ENCODE measurements at places on chromosomes 2 and 18.
A peak's percentile ranks its signal among the peaks of the same experiment; 100 is the strongest.

GRCh38 chr2:67666386-67667053 is 269.4 kb downstream of the ETAA1 start:
- DNase-seq, result no peak

GRCh38 chr18:24009651-24010333 is 4.8 kb upstream of the TTC39C start:
- DNase-seq, result peak; percentile 65

DNA sequence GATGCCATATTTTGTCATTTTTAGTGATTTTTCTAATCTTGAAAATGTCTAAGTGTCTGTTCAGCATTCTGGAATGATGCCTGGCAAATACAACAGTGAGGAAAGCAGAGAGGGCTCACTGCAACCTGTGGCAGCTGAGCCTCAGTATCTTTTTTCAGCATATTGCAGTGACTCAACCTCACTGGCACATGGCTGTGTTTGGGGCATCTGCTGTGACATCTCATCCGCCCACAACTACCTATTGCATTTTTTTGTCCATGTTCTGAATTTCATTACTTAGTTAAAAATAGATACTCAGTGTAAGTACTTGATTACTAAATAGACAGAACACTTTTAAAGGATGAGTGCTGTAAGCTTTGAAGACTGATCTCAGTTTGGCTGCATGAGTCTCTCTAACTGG is 10.7 kb downstream of the BABAM2 start:
- no peak for DNase-seq

DNA sequence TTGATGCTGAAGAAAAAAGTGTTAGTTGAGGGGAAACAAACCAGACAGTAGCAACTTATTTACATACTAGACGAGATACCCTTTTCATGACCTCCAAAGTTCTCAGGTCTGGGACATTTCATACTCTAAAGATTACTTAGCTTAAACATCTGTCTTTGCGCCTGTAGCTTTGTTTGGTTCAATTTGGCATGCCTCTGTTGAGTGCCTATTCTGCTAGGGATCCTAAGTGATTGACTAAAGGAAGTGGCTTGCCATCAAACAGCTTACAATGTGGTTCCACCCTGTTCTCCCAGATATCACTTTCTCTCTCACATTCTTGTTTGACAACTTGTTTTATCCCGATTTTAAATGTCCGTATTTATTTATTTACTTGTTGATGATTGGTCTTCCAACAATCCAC is 488.8 kb downstream of the PARD3B start:
- no peak for DNase-seq

DNA sequence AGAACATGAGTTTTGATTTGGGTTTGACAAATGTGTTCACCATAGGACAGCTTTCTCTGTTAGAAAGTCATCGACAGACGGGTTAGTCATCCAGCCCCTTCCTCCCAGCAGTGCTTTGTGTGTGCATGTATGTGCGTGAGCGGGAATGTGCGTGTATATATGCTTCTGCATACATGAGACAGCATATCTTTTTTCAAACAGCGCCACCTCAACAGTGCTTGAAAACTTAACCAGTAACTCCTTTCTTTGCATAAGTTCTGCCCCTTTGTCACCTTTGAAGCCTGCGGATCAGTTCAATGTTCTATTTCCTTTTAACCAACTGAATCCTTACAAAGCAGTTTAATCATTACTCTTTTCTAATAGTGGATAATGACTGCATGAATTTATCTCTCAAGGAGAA is 351.4 kb downstream of the LPIN1 start:
- DNase-seq, result no peak

DNA sequence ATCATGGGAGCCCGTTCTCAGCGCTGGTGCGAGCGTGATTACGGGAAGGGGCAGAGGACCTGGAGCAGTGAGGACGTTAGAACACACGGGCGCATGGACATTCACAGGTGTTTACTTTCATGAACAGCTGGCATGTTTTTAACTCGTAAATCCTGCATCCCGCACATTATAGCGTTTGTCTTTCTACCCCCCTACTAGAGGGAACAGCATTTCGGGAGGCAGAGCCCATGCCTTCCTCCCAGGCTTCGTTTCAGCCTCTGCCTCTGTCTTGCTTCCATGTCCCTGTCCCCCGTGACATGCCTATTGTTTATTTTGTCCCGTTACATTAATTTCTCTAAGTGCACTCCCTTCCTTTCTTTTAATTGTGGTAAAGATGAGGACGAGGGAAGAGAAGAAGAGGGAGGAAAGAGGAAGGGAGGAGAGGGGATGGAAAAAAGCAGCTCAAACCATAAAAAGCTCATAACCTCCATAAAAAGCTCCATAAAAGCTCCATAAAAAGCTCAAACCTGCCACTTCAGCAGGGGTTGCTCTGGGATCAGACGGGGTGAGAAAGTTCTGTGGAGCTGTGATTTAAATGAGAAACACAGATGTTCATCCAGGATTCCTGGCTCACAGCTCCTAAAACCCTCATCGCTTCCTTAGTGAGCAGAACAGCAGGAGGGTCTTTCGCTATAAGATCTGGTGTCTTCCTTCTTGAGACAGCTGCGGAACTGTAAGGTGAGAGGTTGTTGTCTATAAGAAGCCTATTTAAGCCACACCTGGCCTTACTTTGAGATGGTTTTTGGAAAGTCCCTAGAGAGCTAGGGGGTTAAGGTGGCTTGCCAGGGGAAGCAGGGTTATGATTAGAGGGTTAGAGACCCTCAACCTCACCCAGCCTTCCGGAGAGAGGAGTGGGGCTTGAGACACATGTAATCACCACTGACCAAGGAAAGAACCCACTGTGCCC is 66.6 kb upstream of the SNTG2 start:
- no peak for DNase-seq

DNA sequence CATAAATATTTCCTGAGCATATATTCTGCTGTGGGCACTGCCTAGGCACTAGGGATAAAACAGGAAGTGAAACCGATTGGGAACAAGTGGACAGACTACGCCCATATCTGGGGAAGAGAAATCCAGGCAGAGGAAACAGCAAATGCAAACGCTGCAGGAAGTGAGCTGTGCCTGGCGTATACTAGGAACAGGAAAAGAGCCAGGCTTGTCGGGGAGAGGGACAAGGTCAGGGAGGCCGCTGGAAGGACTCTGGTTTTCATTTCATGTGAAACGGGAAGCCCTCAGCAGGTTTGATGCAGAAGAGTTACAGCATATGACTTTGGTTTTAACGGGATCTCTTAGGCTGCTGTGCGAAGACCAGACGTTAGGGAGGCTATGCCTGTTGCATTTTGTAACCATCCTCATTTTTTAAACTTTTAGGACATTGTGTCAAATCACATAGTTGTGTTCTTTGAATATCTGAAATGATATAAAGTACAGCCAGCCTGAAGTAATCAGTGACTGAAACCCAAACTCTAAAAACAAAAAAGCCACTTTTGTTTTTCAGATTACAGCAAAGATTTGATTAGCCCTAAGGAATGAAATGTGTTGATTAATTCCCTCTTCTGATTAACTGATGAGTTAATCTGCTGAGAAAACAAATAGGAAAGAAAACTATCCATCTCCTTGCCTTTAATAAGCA is 110.2 kb upstream of the PIEZO2 start:
- DNase-seq, result peak; percentile 93

DNA sequence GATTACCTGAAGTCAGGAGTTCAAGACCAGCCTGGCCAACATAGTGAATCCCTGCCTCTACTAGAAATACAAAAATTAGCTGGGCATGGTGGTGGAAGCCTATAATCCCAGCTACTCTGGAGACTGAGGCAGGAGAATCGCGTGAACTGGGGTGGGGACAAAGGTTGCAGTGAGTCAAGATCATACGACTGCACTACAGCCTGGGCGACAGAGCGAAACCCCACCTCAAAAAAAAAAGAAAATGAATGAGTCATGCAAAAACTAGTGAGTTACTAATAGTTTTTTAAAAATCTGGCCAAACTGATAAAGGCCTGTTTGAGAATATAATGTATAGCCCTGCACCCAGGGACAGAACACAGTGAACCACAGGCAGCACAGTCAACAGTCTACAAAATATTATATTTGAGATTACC is 17.5 kb downstream of the AFG3L2 start:
- no peak for DNase-seq

DNA sequence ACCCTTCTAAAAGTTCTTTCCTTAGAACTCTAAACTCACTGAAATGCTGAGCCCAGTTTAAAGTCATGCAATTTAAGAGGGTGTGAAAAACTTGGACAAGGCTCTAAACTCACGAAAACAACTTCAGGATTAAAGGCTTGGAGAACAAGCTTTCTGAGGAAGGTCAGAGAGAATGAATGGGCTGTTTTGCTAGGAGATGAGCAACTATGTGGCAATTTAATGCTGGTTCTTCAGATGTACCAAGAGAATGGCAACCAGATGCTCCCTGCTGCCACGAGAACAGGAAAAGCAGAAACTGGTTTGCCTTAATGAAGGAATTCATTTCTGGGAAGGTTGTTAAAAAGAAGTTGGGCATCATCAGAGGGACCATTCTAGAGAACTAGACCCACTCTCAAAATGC is 77.8 kb upstream of the PMAIP1 start:
- no peak for DNase-seq

GRCh38 chr2:239180526-239181073 is 220.2 kb downstream of the HDAC4 start:
- DNase-seq, result no peak

DNA sequence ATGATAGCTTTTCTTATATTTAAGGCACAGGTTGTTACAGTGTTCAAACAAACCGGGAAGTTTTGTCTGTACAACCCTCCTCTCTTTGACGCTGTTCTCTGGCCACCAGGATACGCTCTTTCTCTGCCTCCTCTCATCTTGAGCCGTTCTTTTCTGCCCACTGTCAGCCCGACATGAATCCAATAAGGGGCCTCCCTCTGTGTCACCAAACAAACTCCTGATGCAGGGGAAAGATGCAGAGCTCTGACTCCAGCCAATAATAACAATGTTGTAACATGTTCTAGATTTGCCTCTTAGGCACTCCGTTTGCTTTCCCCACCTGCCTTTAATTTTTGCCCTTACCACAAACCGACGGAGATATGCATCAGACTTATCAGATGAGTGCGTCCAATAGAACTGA is 449.3 kb downstream of the SLC4A3 start:
- no peak for DNase-seq

GRCh38 chr2:33216508-33217182 is 259.8 kb upstream of the RASGRP3 start:
- DNase-seq, result no peak

GRCh38 chr2:42048299-42049220 is 739 bp downstream of the PKDCC start:
- no peak for DNase-seq

- no peak for DNase-seq
These were observed 17.0 kb upstream of the TMEM18 start for GRCh38 chr2:694174-694573.

DNA sequence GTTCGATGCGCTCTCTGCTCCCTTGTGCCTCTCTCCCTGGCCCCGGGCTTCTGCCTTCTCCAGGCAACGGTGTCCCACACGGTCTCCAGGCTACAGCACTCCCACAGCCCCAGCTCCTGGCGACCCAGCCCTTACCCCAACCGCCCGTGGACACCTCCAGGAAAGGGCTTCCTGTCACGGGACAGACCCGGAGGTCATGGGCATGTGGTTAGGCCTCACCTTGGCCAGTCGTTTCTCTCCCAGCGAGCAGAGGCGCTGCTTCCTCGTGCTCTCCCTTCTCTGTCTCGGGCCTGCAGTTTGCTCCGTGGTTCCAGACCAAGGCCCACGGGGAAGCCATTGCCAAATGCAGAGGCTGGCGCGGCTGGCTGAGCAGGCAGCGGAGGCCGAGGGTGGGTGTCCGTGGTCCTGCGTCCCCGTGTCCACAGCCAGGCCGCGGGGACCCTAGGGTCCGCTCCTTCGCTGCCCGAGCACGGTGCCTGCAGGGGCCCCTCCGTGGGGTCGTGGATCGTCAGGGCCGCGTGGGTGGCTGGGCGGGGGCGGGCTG is 61.0 kb upstream of the IL1RL1 start:
- DNase-seq, result no peak

- DNase-seq, result no peak
These were observed 156.2 kb downstream of the DDX1 start for GRCh38 chr2:15747603-15748471.

- DNase-seq, result peak; percentile 36
These were observed 98.9 kb upstream of the GLS start for GRCh38 chr2:190781604-190782198.

GRCh38 chr2:227020416-227020815 is 143.6 kb downstream of the COL4A4 start:
- peak; percentile 44 for DNase-seq

GRCh38 chr2:120852200-120852815 is 116.6 kb downstream of the GLI2 start:
- no peak for DNase-seq

GRCh38 chr2:167017021-167017420 is 128.7 kb downstream of the XIRP2 start:
- DNase-seq, result peak; percentile 35

- DNase-seq, result no peak
These were observed 34.4 kb downstream of the NEMP2 start for GRCh38 chr2:190500054-190500502.

DNA sequence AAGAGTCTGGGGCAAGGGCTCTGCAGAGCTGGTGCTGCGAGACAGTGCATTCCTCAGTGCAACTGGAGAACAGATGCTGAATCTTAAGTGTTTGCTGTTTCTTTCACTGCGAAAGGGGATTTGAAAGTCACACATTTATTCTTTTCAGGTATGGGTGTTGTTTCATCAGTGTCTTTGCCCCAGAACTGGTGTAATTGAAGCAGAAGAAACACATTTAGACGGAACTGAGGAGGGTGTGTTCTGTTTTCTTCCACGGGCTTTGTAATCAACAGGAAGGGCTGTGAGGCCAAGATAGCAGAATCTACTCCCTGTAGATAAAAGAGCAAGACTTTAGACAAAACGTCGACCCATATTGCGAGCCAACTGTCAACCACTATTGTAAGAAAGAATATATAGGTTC is 151.9 kb downstream of the EPHA4 start:
- no peak for DNase-seq

- no peak for DNase-seq
These were observed 330.9 kb downstream of the RIT2 start for GRCh38 chr18:42784632-42785031.

- no peak for DNase-seq
These were observed 355.3 kb upstream of the RAB12 start for GRCh38 chr18:8253944-8254343.

DNA sequence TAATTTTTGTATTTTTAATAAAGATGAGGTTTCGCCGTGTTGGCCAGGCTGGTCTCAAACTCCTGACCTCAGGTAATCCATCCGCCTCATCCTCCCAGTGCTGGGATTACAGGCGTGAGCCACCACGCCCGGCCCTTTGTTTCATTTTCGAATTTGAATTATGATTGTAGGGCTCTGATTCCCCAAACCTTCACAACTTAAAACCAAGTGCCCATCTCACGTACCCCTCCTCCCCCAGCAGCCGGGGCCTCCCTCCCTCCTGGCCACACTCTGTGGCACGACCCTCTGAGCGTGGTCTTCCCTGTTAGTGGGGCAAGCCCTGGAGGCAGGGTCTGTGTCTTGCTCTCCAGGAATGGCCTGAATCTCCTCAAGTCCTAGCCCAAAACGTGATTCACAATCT is 166.5 kb downstream of the ASB1 start:
- DNase-seq, result no peak

- DNase-seq, result no peak
These were observed 184.0 kb upstream of the PID1 start for GRCh38 chr2:229454934-229455631.

GRCh38 chr18:23683155-23683554 is 6.1 kb upstream of the LAMA3 start:
- DNase-seq, result no peak

GRCh38 chr18:43827311-43827710 is 550.0 kb upstream of the SYT4 start:
- DNase-seq, result no peak

All from MV-4-11 (cell line).